ENCODE measurements at places on chromosomes 7 and 10.

- DNase-seq, result no peak
These were observed 11.3 kb upstream of the KAZALD1 start for GRCh38 chr10:101050208-101051069.

DNA sequence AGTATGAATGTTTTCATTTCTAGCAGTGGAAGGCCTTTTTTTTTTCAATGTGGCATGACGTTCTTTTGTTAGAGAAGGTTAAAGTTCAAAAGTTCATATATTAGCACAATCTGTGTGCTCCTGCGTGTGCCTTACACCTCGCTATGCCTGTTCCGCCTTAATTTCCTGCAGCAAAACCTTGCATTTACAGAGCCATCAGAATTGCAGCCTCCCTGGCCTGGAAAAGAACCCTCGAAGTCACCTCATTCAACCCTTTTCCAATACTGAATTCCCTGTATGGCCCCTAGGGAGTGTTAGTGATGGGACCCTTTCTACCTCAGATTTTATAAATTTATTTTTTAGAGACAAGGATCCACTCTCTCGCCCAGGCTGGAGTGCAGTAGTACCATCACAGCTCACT is 103.5 kb upstream of the ZNF438 start:
- DNase-seq, result no peak

DNA sequence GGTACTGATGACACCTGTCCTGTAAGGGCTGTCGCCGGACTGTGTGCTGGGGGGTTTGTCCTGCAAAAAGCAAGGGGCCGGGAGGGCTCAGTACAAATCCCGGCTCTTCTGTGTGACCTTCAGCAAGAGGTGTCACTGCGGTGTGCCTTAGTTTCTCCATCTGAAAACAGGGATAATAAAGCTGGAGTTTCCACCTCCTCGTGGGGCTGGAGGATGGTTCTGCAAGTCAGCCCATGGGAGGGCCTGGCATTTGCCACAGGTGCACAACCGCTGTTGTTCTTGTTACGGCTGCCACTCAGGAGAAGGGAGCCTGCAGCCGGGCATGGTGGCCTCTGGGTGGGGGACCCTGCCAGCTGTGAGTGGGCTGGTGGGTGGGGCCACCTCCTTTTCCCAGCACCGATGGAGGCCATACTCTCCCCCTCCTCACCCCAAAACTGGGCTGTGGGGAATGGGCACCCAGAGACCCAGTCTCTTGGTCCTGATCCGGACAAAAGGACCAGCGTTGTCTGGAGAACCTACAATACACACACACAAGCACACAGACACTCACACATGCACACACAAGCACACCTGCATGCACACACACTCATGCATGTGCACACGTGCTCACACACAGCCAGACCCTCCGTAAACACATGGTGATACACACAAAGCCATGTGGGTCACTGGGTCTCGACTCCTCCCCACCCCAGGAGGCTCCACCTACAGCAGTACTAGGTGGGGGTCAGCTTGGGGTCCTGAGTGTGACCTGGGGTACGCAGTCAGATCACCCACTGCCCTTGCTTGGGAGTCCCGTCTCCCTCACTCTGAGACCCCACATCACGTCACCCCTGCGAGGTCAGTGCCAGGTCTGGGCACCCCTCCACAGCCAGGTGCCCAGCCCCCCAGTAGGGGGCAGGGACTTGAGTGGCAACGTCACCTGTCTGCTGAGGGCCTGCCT is 34.1 kb downstream of the ELFN1 start:
- DNase-seq, result no peak

- DNase-seq, result no peak
These were observed 7.6 kb upstream of the SLC26A3 start for GRCh38 chr7:107810626-107811025.

- DNase-seq, result no peak
These were observed 6.8 kb downstream of the PRPF18 start for GRCh38 chr10:13593535-13593934.

DNA sequence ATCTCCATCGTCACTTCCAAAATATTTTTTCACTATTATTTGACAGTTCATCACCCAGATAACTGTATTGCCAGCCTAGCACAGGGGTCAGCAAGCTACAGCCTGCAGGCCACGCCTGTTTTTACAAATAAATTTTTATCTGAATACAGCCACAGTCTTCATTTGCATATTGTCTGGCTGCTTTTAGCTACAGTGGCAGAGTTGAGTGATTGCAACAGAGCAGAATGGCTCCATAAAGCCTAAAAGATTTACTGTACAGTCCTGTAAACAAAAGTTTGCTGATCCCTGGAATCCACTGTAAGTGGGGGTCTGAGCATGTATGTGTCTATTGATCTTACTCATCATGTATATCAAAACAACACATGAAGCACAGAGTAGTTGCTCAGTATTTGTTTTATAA is 45.9 kb upstream of the GNAI1 start:
- DNase-seq, result no peak

DNA sequence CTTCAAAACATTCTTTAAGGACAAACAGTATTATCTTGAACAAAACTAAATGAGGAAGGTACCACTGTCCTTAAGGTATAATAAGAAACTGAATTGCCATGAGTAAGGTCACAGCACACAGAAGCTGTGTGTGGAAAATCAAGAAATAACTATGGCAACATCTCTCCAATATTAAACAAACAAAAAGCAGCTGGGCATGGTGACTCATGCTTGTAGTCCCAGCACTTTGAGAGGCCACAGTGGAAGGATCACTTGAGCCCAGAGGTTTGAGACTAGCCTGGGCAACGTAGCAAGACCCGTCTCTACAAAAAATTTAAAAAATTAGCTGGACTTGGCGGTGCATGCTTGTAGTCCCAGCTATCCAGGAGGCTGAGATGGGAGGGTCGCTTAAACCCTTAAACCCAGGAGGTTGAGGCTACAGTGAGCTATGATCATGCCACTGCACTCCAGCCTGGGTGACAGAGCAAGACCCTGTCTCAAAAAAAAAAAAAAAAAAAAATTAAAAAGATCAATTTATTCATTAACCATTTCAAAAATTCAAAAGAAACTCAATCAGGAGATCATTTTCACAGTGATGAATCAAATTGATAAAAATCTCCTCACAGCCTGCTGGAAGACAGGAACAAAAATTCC is 195.4 kb downstream of the SKIDA1 start:
- no peak for DNase-seq

- no peak for DNase-seq
These were observed 98.6 kb downstream of the NKX6-2 start for GRCh38 chr10:132687181-132687892.

GRCh38 chr10:8616166-8616565 is 561.7 kb downstream of the GATA3 start:
- DNase-seq, result no peak

- DNase-seq, result no peak
These were observed 33.1 kb downstream of the RAB18 start for GRCh38 chr10:27537166-27537565.

All from stimulated activated CD8-positive, alpha-beta memory T cell treated with anti-CD3 and anti-CD28 coated beads, Interleukin-15, amount 100 ng/mL, for 4 hours (primary cell).